ENCODE measurements at places on chromosomes 4 and X. TPM values are rescaled to one million over a fixed set of nuclear protein-coding genes. Genes with fewer than 3 reads are reported as not detected.

The FAM47C gene
- not detected for total RNA-seq

DNA sequence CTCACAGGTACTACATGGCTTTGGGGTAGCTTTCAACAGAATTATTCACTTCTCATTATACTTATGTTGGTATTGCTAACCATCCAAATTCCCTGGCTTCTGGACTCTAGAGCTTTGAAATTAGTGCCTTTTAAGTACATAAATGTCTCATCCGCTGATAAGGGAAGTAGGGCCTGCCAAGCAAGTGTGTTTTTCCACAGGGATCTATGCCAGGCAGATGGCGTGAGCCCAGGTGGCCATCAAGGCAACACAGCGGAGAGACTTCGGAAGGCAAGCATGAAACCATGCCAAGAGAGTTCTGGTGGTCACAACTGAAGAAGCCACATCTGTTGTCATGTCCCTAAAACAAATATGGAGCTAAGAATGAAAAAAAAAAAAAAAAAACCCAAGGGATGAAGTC is 503.1 kb upstream of the LCORL start:
- H3K36me3 ChIP-seq = no peaks in the 10 kb centered on the region
- H3K4me3 ChIP-seq = no peak overlapping the region
- no peaks in the 10 kb centered on the region for H3K27me3 ChIP-seq
- no peak overlapping the region for H3K27ac ChIP-seq

The ARHGEF6 gene
- 3.6 TPM for total RNA-seq

DNA sequence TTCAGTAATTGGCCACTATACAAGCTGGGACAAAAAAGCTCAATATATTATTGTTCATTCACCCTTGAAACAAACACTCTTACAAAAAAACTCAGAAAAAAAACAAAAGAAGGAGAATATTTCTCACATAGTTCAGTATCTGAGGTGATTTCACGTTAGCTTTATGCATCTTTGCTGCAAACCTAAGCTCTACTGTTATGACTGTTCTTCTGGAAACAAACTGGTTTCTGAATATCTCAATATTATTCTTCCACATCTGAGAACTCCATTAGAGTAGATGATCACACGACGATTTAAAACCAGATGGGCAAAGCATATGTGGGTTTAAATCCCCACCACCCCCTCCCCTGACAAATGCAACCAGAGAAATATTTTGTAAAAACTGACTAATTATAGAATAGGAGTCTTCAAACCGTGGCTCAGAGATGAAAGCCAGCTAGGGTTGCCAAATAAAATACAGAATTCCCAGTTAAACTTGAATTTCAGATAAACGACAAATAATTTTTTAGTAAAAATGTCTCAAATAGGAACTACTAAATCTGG is 182.0 kb upstream of the FAM241A start:
- no peak for DNase-seq
- H3K36me3 ChIP-seq = no peaks in the 10 kb centered on the region
- H3K27me3 ChIP-seq = no peaks in the 10 kb centered on the region
- H3K4me1 ChIP-seq = no peaks in the 10 kb centered on the region
- H3K27ac ChIP-seq = no peak overlapping the region

DNA sequence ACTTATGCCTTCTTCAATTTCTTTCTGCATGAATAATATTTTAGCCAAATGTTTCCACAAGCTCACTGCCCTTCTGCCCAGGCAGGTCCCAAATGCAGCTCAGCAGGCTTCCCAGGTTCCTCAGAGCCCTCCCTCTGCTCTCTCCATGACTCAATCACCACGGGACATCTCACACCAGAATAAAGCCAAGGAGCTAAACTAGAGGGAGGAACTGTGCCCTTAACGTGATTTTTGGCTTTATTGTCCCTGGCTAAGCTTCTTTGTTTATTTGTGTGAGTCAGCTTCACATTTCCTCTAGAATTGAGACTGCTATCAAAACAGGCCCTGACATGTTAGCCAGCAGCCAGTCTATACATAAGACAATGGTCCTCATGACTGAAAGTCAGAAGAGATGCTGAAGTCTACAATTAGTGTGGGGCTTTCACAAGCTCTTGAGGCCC is 186.4 kb upstream of the GALNT7 start:
- H3K4me1 ChIP-seq = peaks cover 7% of the 10 kb centered on the region
- H3K4me3 ChIP-seq = no peak overlapping the region
- DNase-seq = no peak
- H3K27me3 ChIP-seq = no peaks in the 10 kb centered on the region

The TCEAL2 gene
- 14.2 TPM for total RNA-seq

- H3K36me3 ChIP-seq = peaks cover 15% of the 10 kb centered on the region
- H3K27ac ChIP-seq = no peak overlapping the region
- no peaks in the 10 kb centered on the region for H3K4me1 ChIP-seq
- H3K27me3 ChIP-seq = no peaks in the 10 kb centered on the region
- H3K4me3 ChIP-seq = no peak overlapping the region
Observed at GRCh38 chr4:48546336-48546735, 56.3 kb downstream of the ZAR1 start.

The GABRE gene
- total RNA-seq = 1.4 TPM

Data from H9 (cell line).